ENCODE measurements at places on chromosomes 2 and 18. TPM values are rescaled to one million over a fixed set of nuclear protein-coding genes. Genes with fewer than 3 reads are reported as not detected.

The NTSR2 gene
- total RNA-seq = not detected

The SERPINB12 gene
- total RNA-seq = not detected

- no peaks in the 10 kb centered on the region for H3K36me3 ChIP-seq
- H3K4me3 ChIP-seq = no peak overlapping the region
- no peak overlapping the region for H3K27ac ChIP-seq
- H3K4me1 ChIP-seq = no peaks in the 10 kb centered on the region
Measured at GRCh38 chr2:165219481-165219880, 15.6 kb upstream of the SCN3A start.

GRCh38 chr2:223618172-223619035 lies 16.2 kb upstream of the SCG2 start:
- no peak for DNase-seq
- no peak overlapping the region for H3K27ac ChIP-seq
- no peaks in the 10 kb centered on the region for H3K36me3 ChIP-seq
- no peak overlapping the region for H3K4me3 ChIP-seq

DNA sequence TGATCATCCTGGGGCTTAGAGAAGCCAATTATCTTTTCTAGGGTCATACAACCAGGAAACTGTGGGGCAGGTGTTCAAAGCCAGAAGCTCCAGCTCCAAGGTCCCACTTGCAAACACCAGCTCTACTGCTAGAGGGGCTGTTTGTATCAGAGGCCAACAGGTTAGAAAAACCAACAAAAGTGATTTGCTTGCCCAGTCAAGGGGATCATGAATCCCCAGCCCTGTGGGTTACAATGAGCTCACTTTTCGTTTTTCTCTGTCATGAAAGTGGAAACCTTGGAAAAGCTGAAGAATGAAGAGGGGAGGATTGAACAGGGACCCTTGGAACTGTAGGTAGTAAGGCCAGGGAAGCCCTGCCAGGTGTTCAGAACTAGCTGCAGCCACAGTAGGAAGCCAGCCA lies 119.2 kb downstream of the SPP2 start:
- H3K4me3 ChIP-seq = no peak overlapping the region
- peaks cover 6% of the 10 kb centered on the region for H3K4me1 ChIP-seq
- no peaks in the 10 kb centered on the region for H3K36me3 ChIP-seq
- DNase-seq = no peak
- H3K27me3 ChIP-seq = no peaks in the 10 kb centered on the region

DNA sequence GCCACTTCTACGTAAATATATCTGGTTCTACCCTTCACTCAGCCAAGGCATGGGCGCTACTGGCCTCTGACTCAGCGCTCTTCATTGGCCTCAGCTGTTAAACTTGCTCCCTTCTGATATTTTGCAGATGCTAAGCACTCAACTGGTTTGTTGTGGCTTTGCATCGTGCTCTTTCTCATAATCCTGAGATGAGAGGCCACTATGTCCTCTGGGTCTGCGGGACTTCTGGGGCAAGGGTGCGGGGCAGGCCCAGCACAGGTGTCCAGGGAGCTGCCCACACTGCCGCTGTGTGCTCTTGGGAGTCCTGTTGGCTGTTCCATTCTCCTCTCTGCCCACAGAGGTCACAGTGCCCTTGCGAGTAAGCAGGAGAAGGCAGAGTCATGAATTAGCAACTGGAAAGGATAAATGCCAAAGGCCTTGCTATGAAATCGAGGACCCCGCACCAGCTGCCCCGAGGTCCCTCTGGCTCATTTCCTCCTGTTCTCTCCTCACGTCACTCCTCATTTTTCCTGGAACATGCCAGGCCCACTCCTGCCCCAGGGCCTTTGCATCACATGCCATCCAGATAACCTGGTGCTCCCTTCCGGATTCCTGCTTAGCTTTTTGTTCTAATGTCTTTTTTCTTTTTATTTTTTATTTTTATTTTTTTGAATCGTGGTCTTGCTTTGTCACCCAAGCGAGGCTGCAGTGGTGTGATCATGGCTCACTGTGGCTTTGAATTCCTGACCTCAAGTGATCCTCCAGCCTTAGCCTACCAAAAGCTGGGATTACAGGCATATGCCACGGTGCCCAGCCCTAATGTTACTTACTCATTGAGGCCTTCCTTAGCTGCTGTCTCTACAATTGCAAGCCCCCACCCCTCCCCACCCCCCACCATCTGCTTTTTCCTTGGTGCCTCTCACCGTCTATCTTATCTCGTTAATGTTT lies 34.9 kb upstream of the MAT2A start:
- no peaks in the 10 kb centered on the region for H3K27me3 ChIP-seq
